NCI-H1105 (cell line): ENCODE measurements at places on chromosomes 16 and 17.

- DNase-seq = no peak
Measured at GRCh38 chr16:65745-66144, 6.7 kb downstream of the RHBDF1 start.

- no peak for DNase-seq
Measured at GRCh38 chr16:15671530-15672117, 21.6 kb downstream of the NDE1 start.

GRCh38 chr16:2046893-2047329 lies 723 bp downstream of the NTHL1 start:
- DNase-seq = no peak

DNA sequence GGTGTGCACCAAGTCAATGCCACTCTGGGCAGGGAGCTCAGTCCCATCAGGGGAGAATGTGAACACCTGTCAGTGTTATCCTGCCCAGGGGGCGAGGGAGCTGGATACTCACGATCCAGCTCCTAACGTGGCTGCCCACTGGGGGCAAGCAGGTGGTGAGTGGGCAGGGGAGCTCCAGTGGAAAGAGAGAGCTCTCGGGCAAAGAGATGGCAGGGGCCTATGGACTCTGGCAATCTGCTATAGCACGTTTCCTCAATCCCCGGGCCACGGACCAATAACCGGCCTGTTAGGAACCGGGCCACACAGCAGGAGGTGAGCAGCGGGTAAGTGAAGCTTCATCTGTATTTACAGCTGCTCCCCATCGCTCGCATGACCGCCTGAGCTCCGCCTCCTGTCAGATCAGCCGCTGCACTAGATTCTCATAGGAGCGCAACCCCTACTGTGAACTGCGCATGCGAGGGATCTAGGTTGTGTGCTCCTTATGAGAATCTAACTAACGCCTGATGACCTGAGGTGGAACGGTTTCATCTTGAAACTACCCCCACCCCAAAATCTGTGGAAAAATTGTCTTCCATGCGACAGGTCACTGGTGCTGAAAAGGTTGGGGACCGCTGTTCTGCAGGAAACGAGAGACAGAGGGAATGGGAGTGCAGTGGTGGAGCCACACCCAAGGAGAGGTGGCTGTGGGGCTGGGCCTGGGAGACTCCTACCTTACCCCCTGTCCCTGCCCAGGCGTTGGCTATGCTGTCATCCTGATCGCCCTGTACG lies 15.6 kb downstream of the SLC6A2 start:
- no peak for DNase-seq

- DNase-seq = no peak
Measured at GRCh38 chr16:83714286-83714685, 93.5 kb upstream of the HSBP1 start.

DNA sequence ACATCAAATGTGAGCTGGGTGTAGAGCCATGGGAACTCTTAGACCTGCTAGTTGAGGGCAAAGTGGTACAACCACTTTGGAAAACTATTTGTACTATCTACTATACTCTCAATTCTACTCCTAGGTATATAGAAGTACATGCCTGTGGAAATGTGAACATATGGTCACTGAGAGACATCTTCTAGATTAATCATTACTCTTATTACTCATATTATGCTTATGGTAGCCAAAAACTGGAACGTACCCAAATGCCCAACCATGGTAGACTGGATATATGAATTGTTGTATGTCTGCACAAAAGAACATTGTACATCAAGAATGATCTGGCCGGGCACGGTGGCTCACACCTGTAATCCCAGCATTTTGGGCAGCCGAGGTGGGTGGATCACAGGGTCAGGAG lies 2.7 kb downstream of the WDR45B start:
- DNase-seq = no peak

- no peak for DNase-seq
Measured at GRCh38 chr16:58276346-58276951, 18.4 kb downstream of the PRSS54 start.

- no peak for DNase-seq
Measured at GRCh38 chr16:3999479-4000325, 116.5 kb downstream of the ADCY9 start.

DNA sequence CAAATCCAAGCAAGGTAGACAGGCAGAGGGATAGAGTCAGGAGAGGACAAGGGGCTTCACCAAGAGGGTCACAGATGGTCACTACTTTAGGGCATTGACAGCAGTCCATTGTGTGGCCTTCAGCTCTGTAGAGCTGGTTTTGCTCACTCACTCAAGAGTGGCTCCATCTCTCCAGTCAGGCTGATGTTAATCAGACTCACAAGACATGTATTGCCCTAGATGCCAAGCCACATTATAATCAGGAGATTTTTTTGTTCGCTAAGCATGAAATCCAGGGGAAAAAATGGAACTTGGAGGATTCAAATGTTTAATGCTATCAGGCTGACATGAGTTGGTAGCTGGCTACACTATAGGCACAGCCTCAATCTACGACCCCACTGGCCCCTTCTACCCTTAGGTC lies 32.5 kb downstream of the CD300LF start:
- no peak for DNase-seq

DNA sequence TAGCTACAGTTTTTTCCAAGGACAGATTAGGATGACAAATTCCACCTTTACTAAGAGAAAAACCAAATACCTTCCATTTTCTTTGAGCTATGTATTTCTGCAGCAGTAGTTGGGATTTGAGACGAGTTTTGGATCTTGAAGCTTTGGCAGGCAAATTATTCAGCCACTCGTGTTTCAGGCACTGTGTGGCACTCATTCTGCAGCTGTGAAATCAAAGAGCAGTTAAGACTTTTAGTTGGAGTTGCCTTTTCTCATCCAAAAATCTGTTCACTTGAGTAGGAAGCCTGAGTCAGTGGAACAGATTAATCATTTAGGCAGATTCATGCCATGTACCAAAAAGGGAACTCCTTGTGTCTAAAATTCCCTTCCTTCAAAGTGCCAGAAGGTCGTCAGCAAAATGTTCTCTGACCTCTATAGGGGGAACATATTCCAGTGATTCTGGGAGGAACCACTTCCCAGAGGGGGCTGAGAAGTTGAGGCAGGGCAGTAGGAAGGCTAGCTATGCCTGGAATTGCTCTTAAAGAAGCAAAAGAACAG lies 20.1 kb downstream of the ORC6 start:
- DNase-seq = no peak

GRCh38 chr16:67932462-67932840 lies 789 bp upstream of the CTRL start:
- no peak for DNase-seq

- DNase-seq = no peak
Measured at GRCh38 chr16:27230562-27231001, 27.3 kb downstream of the KDM8 start.

DNA sequence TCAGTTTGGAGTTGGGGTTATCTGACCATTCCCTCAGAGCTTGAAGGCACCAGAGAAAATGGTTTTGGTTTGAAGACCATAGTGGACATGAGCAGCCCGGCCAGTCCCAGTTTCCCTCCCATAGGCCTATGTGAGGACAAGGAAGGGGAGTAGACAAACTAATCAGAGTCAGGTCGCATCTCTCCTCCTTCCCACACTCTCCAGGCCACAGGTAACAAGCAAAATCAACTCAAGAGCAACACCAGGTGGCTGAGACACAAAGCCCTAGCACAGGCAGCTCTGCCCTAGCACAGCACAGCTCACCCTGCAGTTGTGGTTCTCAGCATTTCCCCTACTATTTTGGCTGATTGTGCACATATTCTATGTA lies 7.2 kb downstream of the SUPT4H1 start:
- DNase-seq = no peak

- DNase-seq = no peak
Measured at GRCh38 chr16:87263418-87264052, 53.7 kb downstream of the C16orf95 start.

GRCh38 chr16:25585526-25585925 lies 106.2 kb upstream of the HS3ST4 start:
- no peak for DNase-seq

GRCh38 chr17:35257208-35257659 lies 14.4 kb downstream of the SLFN5 start:
- peak; percentile 86 for DNase-seq

DNA sequence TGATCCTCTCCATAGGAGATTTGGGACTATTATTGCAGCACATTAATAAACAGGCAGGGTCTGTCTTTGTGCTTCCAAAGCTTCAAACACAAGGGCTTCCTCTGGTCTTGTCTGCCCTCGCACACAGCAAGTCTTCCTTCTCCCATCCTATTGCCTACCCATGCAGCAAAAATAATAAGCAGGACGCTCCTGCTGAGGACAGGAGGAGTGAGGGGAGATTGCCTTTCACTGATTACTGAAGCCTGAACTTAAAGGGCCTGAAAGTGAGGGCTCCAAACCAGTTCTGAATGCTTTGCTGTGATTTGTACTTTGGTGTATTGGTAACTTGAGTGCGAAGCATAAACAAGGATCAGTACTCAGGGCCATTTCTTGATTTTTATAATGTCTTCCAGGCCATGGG lies 197.6 kb upstream of the XYLT1 start:
- DNase-seq = no peak

DNA sequence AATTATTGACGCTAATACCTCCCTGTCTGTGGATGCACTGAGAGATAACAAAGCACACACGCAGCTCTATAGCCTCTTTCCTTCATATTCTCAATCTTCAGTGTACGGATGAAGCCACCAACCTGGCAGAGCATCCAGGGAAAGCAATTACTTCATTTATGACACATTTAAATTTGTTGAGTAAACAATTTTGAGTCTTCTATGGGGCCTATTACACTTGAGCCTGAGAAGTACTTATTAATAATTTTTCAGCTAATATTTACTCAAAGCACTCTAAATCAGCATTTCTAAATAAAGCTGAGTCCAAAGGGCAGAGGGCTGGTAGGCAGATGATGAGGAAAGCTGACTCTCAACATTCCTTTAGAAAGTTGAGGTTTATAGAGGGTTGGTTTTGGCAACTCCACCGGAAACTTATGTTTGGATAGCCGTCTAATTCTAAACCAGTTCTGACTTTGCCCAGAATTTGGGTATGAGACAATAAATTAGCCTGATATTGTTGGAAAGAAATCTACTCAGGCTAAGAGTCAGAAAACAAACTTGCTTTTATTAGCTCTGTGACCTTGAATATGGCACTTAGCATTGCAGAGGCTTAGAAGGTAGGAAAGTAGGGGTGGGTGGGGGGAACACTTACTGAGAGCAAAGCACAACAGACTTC lies 643.5 kb downstream of the CDH11 start:
- peak; percentile 43 for DNase-seq

GRCh38 chr17:40218006-40218739 lies 931 bp upstream of the WIPF2 start:
- no peak for DNase-seq

DNA sequence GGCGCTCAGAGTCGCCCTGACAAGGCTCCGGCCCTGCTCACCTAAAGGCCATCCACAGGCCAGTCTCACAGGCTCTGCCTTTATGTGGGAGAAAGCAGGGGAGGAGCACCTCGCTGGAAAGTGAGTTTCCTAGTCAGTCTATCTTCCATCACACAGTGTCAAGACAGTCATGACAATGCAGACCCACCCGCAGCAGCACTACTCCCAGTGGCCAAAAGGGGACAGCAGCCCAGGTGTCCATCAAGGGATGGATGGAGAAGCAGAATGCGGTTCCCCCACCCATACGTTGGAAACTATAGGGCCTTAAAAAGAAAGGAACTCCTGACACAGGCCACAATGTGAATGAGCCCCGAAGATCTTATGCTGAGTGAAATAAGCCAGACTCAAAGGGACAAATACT lies 226.8 kb downstream of the ENGASE start:
- no peak for DNase-seq

- DNase-seq = no peak
Measured at GRCh38 chr16:6964679-6965078, 368.0 kb upstream of the RBFOX1 start.

- no peak for DNase-seq
Measured at GRCh38 chr17:48915459-48916282, 7.5 kb downstream of the UBE2Z start.

- DNase-seq = no peak
Measured at GRCh38 chr16:3664187-3664896, 9.9 kb downstream of the DNASE1 start.

DNA sequence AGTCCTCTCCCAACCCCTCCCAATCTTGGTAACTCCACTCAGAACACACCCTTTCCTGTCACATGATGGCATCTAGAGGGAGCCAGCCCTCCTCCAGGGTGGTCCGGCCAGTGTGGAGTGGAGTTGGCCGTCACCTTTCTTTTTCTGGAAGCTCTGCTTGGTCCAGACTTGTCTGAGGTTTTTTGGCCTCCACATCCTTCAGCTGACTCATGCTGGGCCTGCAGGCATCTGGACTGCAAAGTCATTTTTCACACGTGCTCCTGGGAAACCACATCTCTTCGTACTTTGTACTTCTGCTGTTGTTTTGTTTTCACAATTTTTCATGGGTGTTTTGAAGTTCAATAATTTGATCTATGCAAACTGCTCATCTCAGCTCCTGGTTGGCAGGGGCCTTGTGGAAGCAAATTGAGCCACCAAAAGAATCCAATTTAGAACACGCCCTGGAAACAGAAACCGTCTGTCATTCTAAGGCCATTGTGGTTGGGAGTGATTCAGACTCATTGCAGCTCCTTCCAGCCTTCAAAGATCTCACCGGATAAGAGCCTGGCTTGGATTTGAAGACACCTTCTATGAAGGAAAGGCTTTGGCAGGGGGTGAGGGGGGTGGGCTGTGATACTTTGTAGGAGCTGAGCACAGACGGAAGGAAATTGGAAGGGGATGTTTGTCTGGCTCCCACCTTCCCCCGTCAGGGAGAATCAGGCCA lies 42.4 kb upstream of the NF1 start:
- no peak for DNase-seq

DNA sequence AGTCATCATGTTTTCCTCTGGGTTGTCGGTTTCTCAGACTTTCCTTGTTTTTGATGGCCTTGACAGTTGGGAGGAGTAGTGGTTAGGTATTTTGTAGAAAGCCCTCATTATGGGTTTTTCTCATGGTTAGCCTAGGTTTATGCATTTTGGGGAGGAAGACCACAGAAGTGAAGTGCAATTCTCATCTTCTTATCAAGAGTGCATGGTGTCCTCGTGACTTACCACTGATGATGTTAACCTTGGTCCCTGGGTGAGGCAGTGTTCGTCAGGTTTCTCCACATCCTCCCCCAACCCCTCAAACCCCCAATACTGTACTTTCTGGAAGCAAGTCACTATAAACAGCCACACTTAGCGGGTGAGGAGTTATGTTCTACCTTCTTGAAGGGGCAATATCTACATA lies 42.3 kb downstream of the BPTF start:
- DNase-seq = no peak

DNA sequence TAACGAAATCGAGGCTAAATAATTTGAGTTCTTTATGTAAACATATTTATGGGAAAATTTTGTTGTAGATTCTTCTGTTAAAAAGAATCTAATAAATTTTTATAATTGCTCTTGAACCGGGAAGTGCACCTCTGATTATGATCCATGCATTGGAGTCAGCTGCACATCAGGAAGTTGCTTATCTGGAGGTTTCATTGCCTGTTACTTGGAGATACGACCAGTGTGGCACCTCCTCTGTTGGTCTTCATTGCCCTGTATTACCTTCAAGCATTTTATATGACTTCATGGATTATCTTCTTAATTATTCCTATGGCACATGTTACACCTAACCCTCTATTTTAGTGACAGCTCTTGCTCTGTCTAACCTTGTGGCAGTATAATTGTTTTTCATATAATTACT lies 312.6 kb upstream of the TBX2 start:
- DNase-seq = no peak

- DNase-seq = no peak
Measured at GRCh38 chr16:71669926-71670536, 44.0 kb downstream of the MARVELD3 start.

GRCh38 chr17:74937064-74938051 lies 1.7 kb downstream of the OTOP3 start:
- no peak for DNase-seq

- no peak for DNase-seq
Measured at GRCh38 chr17:17533901-17534441, 37.8 kb upstream of the RASD1 start.
